ENCODE measurements at places on chromosomes 1 and 21.

DNA sequence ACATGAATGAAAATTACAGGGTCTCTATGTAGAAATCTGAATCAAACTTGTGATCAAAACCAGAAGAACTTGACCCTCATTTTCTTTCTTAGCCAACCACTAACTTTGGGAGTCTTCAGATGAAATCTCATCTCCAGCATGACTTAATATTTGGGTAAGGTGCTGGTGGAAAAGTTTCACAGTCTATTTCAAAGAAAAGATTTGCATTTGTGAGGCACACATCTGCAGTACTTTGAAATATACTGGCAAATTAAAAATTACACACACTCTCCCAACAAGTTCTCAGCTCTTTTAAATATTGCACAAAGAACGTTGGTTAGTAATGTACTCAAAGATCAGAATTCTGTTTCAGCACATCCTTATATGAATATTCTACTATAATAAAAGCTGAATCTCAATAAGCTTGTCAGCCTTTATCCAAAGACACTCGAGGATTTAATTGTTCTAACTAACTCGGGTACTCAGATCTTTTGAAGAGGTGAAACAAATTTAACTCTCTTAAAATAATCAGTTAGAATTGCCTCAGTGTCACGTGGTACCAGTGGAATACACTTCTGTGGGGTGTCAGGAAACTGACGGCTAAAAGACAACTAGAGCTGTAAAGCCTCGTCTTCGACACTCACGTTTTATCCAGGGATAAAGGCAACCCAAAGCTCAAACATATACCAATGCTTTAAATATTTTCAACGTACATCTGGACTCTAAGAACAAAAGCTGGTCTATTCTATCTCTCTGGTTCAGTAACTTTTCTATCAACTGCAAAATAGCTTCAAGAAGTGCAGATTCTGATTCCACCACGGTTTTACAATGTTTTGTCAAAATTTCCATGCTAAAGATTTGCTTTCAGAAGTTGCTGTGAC, 19.0 kb downstream of the SAMSN1 start:
- DNase-seq, result no peak

DNA sequence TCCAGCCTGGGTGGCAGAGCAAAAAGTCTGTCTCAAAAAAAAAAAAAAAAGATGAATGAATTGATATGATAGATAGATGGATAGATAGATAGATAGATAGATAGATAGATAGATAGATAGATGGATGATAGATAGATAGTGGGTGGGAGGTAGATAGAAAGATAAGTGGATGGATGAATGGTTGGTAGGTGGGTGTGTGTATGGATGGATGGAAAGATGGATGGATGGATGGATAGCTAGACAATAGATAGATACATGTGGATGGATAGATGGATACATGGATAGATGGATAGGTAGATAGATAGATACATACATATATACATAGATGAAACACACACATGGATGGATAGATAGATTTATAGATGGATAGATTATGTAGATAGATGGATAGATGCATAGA, 28.5 kb downstream of the TRPM2 start:
- no peak for DNase-seq

DNA sequence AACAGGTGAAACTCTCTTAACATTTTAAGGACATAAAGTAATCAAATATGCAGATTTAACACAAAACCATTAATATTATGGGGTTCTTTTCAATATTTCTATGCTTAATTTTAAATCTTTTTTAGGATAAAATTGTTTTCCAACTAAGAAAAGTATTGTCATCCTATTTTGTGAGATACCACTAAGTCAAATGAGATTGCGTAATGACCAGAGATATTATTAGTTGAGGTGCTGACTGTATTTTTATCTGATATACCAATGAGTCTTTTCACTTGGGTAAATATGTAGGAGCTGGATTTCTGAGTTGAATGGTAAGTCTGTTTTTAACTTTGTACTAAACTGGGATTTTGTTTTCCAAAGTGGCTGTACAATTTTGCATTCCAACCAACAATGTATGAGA, 25.4 kb downstream of the LEPR start:
- no peak for DNase-seq

DNA sequence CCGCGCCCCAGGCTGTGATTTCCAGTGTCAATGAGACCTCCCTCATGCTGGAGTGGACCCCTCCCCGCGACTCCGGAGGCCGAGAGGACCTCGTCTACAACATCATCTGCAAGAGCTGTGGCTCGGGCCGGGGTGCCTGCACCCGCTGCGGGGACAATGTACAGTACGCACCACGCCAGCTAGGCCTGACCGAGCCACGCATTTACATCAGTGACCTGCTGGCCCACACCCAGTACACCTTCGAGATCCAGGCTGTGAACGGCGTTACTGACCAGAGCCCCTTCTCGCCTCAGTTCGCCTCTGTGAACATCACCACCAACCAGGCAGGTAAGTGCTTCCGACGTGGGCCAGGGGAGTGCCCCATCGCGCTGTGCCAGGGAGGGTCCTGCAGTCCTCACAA, 107.8 kb downstream of the LACTBL1 start:
- no peak for DNase-seq

GRCh38 chr1:52216907-52217458, 75.1 kb downstream of the ZFYVE9 start:
- no peak for DNase-seq

DNA sequence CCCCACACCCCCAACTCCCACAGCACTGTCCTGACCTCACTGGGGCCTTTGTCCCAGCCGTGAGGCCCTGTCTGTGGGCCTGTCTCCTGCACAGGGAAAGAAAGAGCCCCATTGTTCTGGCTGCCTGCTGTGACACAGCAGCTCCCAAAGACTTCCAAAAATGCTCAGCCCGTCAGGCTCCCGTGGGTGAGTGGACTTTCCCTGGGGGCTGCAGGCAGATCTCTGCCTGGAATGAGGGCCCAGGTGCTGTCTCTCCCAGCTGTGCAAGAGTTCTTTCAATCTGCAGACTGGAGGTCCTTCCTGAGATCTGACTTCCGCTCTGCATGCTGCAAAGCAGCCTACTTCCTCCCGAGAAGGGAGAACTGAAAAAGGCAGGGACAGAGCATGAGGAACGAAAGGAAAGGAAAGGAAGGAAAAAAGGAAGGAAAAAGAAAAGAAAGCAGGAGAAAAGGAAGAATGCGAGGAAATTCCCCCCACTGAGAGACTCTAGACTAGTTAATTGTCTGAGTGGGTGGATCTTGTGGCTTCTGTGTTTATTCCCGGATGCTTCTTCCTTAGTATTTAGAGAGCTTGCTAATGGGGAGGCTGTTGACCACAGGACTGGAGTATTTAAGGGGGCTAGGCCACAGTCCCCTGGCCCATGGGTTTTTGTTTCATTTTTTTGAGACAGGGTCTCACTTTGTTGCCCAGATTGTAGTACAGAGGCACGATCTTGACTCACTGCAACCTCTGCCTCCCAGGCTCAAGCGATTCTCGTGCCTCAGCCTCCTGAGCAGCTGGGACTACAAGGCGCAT, 15.0 kb downstream of the NES start:
- DNase-seq, result no peak

Data from stimulated activated CD8-positive, alpha-beta memory T cell treated with anti-CD3 and anti-CD28 coated beads, Interleukin-2, amount 100 ng/mL, for 1 hour (primary cell).